HCT116 (cell line): ENCODE measurements at places on chromosomes 7 and 10.

DNA sequence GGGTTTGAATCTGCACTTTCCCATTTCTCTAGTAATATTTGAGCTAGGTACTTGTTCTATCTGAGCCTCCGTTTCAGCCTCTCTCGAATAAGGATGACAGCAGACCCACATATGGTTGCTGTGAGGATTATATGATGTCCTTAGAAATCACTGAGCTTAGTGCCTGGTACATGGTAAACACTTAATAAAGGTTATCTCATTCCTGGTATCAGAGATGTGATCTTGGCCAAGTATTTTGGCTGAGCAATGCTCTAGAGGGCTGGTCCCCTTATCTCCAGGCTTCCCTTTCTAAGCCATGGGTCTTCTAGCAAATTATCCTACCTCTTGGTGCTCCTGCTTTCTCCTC, 407 bp upstream of the MKRN1 start:
- DNase-seq = no peak

DNA sequence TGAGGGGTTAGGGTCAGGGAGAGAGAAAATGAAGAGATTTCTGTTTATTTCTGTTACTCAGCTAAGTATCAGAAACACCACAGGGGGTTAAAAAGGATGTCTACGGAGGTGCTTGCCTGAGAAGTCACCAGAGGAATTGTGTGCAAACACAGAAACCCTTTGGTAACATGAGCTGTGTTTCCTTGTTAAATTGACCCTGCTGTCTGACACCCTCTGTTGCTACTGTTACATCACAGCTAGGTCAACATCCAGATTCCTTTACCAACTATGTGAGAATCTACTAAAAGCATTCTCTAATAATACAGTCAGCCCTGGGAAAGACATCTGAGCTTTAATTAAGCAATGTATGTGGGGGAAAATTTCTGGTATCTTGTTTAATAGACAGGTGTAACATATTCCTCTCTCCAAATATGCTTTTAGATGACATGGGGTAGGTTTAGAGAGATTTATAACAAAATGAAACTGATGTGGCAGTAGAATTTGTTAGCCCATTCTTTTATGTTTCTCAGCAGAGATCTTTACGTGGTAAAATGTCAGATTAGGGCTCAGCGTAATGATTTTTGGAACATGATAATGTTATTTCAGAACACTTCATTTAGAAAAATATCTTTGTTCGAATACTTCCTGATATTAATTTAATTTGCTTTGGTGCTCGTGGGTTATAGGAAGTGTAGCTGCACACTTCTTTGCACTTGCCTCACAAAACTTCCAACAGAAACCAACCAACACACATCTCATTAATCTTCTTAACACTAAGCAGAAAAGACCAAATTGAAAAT, 168.0 kb upstream of the AHR start:
- DNase-seq = peak; percentile 13

GRCh38 chr10:12540341-12540781, 191.0 kb downstream of the CAMK1D start:
- DNase-seq = no peak

DNA sequence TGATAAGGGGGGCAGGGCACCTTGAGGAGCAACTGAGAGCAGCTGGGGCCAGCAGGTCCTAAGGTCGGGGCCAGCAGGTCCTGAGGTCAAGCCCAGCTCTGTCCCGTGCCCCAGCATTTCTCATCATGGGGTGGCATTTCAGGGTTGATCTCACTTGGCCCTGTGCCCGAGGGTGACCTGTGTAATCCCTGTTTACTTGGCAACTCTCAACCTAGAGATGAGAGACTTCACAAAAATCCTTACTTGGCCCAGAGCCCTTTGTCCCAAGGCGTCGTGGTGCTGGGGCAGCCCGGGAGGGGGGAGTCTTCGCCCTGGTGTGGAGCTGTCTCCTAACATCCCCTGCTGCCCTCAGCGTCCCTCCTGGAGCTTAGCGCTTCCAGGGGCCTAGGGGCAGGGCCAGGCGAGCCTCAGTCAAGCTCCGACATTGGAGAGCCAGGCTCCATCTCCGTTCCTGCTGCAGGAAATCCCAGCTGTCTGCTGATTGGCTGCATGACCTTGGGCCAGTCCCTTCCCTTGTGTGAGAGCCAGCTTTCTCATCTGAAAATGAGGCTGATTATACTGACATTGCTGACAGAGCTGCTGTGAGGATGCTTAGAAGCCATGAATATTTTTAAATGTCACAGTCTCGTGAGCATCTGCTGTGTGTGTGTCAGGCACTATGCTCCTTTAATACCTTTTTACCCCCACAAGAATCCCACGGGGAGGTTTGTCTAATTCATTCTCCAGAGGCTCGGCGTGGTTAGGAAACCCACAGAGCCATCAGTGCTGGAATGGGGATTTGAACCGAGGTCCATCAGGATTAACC, 94.3 kb downstream of the ZMIZ1 start:
- DNase-seq = no peak

- DNase-seq = no peak
Measured at GRCh38 chr7:132575982-132576720, at the start of gene PLXNA4. TSS of gene PLXNA4 (minus strand) at chr7:132576470. CDS start at chr7:132508693, 67,777 bp downstream.

- no peak for DNase-seq
Measured at GRCh38 chr7:157006829-157007469, 3.5 kb downstream of the MNX1 start.

DNA sequence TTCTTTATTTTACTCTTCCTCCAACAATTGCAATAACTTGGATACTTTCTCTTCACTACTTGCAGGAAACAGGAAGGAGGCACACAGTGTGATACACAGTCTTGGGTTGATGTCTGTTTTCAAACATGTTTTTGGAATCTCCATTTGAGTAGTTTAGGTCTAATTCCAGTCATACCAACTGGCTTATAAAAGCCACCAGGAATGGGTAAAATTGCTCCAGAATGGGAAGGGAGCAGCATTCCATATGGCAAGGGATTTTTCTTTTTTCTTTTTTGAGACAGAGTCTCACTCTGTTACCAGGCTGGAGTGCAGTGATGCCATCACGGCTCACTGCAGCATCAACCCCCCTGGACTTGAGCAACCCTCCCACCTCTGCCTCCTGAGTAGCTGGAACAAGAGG, 545.1 kb upstream of the GALNT17 start:
- no peak for DNase-seq

- no peak for DNase-seq
Measured at GRCh38 chr10:1527951-1528350, 209.4 kb downstream of the ADARB2 start.

DNA sequence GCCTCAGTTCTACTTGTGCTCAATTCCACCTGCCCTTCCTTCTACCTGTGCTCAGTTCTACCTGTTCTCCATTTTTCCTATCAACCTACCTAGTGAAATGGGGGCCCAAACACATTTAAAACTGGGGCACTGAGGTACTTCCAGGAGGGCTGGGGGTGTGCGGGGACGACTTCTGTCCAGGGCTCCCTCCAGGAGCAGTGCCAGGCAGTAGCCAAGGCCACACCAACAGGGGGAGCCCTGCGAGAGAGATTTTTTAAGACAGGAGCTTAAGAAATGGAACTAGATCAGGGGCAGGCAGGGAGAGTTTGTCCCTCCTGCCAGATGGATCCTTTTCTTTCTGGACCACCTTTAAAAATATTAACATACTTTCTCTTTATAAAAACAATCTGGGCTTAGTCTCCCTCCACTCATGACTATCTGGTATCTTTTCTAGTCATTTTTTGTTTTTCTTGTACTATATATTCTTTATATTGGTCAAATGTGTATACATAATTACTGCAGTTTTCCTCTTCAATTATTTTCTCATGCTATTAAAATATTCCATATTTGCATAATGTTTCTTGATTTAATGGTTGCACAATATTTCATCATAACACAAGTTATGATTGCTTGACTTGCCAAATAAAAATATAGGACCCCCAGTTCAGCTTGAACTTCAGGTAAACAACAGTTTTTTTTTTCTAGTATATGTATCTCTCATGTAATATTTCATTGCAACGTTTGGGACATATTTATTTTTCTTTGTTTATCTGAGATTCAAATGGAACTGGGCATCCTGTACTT, 47.3 kb upstream of the INSYN2A start:
- DNase-seq = peak; percentile 39

- no peak for DNase-seq
Measured at GRCh38 chr10:2117641-2118040, 380.3 kb upstream of the ADARB2 start.

- DNase-seq = no peak
Measured at GRCh38 chr10:30048768-30049517, 10.4 kb downstream of the JCAD start.

DNA sequence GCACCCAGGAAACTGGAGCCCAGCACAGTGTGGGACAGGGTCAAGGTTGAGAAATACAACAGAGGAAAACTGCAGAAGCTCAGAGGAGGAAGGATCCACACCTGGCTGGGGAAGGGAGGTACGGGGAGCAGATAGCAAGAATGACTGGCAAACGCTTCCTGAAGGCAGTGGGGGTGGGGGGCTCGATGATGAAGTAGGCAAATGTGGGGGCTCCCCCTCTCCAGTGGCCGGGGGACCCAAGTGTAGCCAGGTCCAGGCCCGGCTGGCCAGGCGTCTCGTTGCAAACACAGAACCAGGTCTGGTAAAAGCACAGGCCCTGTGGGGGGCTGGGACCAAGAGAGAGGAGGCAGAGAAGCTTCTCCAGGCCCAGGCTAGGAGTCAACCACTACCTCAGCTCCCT, 7.7 kb downstream of the CHST15 start:
- DNase-seq = no peak

DNA sequence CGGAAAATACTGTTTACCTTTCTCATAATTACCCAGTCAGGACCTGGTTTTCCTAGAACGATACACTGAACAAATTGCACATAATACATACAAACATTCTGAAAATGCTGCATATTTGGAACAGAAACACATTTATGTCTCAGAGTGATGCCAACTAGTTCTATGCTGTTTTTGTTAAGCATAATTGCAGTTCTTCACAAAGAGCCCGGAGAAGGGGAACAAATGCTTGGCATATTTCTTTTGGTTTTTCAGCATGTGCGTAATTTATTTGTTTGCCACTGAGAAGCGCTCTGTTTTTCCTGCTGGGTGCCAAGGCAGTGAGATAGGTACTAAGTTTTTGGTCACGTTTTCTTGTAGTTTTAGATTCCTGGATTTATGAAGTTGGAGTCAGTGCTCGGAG, 181.0 kb upstream of the MDFIC start:
- no peak for DNase-seq

DNA sequence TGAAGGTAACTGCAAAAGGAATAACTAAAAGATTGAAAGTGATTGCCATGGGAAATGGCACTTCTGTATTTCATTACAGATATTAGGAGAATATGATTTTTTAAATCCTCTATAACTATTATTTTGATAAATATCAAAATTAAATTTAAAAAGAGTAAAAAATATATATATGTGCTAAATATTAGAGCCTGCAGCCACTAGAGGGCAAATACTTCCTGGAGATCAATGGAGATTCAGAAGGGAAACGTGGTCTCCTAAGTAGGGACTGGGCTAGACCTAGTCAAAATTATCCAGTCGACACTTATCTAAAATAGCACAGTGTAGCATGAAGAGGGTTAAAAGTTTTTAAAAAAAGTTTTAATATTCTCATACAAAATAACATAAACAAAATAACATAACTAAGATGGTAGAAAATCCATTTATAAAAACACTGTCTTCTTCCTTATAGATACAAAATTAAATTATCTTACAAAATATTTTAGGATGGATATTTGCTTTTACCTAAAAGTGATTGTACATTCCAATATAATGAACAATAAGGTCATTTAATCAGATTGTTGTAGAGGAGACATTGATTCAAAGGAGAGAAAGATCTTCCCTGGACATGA, 434.3 kb downstream of the MDFIC start:
- peak; percentile 21 for DNase-seq

GRCh38 chr10:69845574-69846292, 44.0 kb downstream of the COL13A1 start:
- no peak for DNase-seq

- no peak for DNase-seq
Measured at GRCh38 chr10:80517416-80518142, 20.1 kb upstream of the SH2D4B start.

- DNase-seq = no peak
Measured at GRCh38 chr10:114034923-114035645, 8.6 kb upstream of the ADRB1 start.

GRCh38 chr7:133355325-133355708, 102.4 kb downstream of the EXOC4 start:
- no peak for DNase-seq

DNA sequence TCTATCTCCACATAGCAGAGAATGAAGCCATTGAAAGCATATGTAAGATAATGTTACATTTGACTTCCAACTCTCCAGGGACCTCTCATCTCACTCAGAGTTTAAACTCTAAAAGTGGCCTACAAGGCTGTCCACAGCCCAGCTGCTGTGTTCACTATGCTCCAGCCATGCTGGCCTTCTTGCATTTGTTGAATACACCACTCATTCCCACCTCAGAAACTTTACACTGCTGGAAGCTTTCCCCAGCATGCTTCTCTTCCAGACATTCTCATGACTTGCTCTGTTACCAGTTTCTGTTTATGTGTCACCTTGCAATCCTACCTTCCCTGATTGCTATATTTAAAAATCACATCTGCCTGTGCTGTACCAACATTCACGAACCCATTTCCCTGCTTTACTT, 167.2 kb downstream of the WNT2 start:
- DNase-seq = no peak

- no peak for DNase-seq
Measured at GRCh38 chr7:107931740-107932515, 40.9 kb downstream of the DLD start.

GRCh38 chr7:129903935-129904334, 48.8 kb downstream of the UBE2H start:
- DNase-seq = no peak

GRCh38 chr7:117010375-117011133, 57.3 kb downstream of the ST7 start:
- no peak for DNase-seq

DNA sequence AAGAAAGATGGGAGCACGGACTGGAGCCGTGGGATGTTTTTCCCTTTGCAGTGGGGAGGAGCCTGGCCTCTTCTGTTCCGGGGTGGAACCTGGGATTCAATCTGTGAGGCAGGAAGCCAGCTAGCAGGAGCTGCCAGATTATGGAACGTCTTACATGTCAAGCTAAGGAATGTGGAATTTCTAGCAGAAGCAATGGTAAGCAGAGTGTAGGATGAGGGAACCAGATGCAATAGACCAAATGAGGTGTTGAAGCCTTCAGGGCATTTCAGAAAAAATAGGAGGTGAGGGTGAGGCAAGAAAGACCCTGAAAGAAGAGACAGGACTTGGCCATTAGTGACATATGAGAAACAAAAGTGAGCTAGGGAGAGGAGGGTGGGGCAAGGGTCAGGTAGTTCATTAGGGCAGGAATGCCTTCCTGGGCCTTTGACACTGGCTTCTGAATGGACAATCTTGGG, 105.5 kb downstream of the CHN2 start:
- DNase-seq = no peak

DNA sequence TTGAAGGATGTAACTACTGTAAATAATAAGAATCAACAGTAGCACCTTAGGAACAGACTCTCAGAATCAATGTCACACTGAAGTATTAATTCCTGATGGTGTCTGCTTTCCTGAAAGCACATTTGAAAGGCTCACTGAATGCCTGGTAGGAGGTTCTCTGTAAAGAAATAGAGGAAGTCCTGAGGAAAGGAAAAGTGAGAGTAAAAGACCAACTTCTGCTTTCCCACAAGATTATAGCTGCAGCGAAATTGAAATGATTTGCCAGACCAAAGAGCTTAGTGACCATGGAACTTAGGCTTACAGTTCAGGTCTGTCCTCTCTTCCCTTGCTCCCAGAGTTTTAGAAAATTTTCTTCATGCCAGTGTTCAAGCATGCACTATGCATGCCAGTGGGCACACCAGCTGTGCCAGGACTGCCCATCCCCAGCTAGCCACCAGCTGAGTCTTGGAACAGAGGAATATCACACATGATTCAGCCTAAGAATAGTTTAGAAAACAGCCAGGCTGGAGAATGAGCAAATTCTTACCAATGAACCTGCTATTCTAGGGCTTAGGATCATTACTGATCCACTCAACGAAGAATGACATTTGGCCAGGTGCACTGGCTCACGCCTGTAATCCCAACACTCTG, 123.2 kb downstream of the HERPUD2 start:
- DNase-seq = no peak
